ENCODE measurements at places on chromosomes 3 and 15. TPM values are rescaled to one million over a fixed set of nuclear protein-coding genes. Genes with fewer than 3 reads are reported as not detected.

DNA sequence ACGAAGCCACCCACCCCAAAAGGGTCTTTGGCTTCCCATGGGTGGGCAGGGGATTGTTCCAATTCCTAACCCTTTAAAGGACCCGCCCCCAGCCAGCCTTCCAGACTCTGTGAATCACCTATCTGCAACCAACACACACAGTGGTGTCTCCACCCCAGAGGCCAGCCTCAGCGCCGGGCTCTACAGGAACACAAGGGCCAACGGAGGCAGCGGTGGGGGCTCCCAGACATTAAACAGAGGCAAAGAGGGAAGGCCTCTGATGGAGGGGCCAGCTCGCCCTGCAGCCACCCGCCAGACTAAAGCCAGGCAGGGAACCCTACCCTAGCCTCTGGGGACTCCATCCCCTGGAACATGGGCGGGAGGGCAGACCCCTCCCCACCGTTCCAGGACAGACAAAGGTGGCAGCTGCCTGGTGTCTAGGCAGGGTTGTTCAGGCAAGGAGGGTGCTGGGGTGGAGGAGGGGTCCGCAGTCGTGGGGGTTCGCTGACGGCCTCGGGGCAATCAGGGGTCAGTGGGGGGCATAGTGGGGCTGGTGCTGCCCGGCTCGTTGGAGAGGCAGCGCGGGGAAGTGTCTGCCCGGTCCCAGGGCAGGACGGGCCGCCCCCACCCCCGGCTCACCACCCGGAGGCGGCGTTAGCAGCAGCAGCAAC, 448 bp downstream of the SHISA5 start:
- no peak for DNase-seq

- DNase-seq = no peak
Observed at GRCh38 chr3:20008646-20009045, 3.4 kb downstream of the PP2D1 start.

- no peak for DNase-seq
Observed at GRCh38 chr3:60431599-60431958, 819.7 kb downstream of the FHIT start.

DNA sequence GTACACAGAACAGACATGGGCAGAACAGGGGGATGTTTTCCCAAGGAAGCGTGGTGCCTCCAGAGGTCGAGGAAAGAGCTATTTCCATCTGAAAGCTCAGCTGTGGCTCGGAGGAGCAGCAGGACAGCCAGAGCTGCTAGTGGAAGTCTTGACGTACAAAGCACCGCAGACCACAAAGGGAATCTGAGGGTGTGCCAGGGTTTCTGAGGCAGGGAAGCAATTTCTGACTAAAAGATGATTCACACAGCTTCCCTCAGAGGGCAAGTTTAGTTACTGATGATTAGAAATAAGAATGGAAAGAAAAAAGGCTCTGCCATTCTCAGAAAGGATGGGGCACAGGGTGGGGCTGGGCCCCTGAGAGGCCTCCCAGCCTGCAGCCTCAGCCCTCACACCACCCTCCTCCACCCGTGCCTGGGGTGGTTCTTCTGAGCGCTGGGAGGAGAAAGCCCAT, 45.8 kb upstream of the SEC13 start:
- no peak for DNase-seq

DNA sequence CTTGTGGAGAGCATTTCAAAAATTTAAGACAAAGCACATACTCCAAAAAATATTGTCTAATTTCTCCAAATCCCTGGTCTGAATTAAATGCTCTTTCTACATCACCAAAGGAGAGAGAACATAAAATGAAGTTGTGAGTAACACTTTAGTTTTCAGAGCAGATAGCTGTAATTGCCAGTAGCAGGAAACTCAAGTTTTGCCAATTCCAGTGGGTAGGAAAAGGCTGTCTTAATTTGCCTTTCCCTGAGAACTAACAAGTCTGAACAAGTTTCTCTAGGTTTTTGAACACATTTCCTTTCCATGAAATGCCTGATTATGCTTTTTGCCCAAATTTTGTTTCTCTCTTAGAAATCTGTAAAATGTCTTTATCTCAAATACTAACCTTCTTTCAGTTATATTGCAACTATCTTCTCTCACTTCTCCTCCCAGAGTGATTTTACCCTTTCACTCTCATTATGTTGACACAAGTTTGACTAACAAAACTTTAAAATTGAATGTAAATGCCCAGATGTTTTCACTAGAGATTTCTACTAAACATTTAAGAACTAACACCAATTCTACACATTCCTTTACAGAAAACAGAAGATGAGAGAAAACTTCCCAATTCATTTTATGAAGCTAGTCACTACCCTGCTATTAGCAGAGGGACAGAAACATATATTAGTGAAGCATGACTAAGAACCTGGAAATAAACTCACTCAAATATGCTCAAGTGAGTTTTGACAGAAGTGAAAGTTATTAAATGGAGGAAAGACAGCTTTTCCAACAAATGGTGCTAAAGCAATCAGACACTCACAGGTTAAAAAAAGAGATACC, 38.4 kb downstream of the RFX7 start:
- DNase-seq = no peak

Gene BRPF1
- 18.5 TPM for polyA plus RNA-seq

Gene SERINC4
- polyA plus RNA-seq = not detected

DNA sequence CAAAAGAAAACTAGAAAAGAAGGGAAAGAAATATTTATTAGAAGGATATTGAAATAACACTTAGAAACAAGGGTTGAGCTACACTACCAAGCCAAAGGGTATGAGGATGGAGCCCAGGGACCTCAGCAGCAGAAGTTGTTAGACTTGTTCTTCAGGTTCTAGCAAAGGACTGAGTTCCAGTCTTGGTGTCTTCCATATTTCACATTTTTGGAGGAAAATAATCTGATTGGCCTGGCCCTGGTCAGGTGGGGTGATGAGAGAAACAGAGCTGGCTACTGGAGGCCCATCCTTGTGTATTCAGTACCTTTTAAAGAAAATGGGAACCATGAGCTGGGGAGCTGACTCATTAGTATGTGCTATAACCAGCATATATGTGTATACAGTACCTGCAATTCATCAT, 28.2 kb downstream of the PPP4R2 start:
- no peak for DNase-seq

- DNase-seq = no peak
Observed at GRCh38 chr15:69914960-69915359, 182.8 kb downstream of the TLE3 start.

GRCh38 chr15:80641384-80641783, 53.7 kb upstream of the ABHD17C start:
- DNase-seq = no peak

Data from left renal pelvis (tissue), 4 donors.